ENCODE measurements at places on chromosomes 3 and 15. TPM values are rescaled to one million over a fixed set of nuclear protein-coding genes. Genes with fewer than 3 reads are reported as not detected.
A peak's percentile ranks its signal among the peaks of the same experiment; 100 is the strongest.

- no peak for DNase-seq
Observed at GRCh38 chr3:69095636-69096035, 10.9 kb downstream of the ARL6IP5 start.

GALK2 gene
- total RNA-seq, result 41.3 TPM

DNA sequence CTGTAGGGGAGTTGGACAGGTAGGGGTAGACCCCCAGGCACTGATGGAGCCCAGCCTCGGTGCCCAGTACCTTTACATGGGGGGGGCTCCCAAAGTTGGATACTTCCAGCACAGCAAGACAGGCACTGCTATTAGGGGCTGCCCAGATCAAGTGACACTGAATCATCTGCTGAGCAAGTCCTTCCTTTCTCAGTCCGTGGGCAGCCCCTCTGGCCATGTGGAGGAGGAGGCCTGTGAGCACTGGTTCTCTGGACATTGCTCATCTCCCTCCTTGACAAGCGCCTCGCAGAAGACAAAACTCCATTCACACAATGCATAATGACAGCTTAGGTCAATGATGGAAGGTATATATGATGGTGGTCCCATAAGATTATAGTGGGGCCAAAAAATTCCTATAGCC, 35.7 kb downstream of the EEFSEC start:
- no peak for DNase-seq

FYTTD1 gene
- 34.0 TPM for total RNA-seq

- DNase-seq, result no peak
Observed at GRCh38 chr3:148146241-148146640, 551.5 kb upstream of the AGTR1 start.

DNA sequence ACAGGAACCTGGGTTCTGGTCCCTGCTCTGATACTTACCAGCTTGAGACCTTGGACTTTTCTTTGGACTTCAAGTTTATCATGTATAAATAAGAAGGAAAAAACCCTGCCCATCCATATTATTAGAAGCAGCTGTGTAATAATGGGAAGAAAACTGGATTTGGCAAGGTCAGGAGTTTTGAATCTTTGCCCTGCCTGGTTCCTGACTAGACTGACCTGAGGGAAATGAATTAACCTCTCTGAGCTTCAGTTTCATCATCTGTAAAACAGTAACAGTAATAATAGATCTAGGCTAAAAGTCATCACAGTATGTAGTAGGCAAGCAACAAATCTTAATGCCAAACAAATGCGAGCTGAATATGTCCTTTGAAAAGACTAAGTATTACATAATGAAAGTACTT, 68.8 kb downstream of the FSIP1 start:
- DNase-seq, result no peak

- no peak for DNase-seq
Observed at GRCh38 chr15:85986741-85987140, 92.9 kb upstream of the AGBL1 start.

HEG1 gene
- total RNA-seq, result 19.6 TPM

DNA sequence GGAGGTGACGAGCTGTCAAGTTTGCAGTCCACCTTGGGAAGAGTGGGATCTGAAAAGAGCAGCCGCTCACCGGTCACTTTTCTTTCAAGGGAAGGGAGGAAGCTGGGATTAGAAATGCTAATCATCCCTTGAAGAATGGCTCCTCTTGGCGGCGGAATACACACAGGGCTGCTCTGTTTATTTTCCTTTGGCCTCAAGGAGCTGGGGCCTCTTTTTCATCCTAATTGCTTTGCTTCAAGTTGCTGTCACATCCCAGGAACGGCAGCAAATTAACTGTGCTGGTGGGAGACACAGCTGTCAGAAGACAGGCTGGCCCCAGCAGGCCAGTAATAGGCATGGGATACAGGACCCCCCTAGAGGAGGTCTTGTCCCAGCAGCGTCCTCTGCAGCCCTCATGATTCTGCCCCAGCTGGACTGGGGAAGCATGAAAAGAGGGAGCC, 6.7 kb downstream of the KBTBD13 start:
- DNase-seq, result peak; percentile 30

ZNF148 gene
- total RNA-seq, result 20.8 TPM

P2RY14 gene
- total RNA-seq, result not detected

GRCh38 chr15:47890397-47891150, 173.3 kb downstream of the SEMA6D start:
- no peak for DNase-seq

DNA sequence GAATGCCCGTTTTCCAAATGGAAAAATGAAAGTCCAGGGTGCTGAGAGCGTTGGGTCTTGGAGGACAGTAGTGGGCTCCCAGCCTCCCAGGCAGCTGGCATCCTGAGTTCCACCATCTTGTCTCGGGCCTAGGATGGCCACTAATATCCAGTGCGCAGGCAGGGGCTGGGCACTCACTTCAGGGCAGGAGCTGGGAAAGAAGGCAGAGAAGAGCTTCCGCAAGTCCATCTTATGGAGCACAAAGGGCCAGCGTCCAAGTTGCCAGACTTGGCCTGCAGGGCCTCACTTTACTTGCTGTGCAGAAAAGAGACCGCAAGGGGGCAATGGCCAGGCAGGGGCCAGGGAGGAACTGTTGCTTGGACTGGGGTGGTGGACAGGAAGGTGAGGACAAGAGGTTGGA, 46.1 kb downstream of the IQSEC1 start:
- DNase-seq, result no peak

DNA sequence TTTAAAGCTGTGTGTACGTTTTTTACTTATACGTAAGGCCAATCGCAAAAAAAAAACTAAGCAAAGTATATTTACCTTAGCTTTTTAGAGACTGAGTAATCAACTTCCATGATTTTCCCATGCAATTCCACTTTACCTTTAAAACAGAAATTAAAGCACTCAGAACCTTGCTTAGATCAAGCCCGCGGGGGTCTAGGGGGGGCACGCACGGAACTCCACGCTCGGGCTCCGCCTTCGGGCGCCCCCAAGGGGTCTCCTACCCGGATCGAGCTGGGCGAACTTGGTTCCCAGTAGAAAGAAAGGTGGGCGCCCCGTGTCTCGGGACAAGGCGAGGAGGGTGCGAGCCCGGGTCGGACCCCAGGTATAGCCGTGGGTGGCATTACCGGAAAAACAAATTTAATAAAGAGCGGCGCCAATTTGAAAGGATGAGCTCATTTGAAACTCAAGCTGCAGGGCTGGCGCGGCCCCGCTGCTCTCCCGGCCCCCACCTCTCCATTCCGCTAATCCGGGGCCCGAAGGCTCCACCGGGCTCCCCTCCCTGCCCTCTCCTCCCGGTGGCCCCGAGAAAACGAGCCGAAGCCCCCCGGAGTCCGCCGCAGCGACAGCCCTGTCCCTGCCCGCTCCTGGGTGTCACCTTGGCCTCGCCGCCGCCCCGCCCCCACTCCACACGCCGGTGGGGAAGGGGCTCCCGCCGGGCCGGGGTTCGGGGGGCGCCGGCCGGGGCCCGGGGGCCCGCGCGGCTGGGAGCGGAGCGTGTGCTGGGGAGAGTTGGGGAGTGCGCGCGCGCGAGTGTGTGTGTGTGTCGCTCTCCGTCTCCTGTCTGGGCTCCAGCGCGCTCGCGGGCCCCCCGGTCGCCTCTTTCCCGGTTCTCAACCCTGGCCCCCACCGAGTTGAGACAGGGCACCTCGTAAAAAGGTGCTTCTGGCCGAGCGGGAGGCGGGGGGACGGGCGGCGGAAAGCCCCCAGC, 1.5 kb downstream of the IGF2BP2 start:
- DNase-seq, result peak; percentile 62

- DNase-seq, result no peak
Observed at GRCh38 chr3:172257648-172258400, 190.4 kb downstream of the GHSR start.

- no peak for DNase-seq
Observed at GRCh38 chr3:12138044-12138443, 20.7 kb downstream of the TIMP4 start.

MFGE8 gene
- total RNA-seq, result 40.1 TPM

- no peak for DNase-seq
Observed at GRCh38 chr3:139355476-139355875, 11.7 kb downstream of the MRPS22 start.

GRCh38 chr3:165883863-165884478, 46.7 kb upstream of the BCHE start:
- DNase-seq, result no peak

DNA sequence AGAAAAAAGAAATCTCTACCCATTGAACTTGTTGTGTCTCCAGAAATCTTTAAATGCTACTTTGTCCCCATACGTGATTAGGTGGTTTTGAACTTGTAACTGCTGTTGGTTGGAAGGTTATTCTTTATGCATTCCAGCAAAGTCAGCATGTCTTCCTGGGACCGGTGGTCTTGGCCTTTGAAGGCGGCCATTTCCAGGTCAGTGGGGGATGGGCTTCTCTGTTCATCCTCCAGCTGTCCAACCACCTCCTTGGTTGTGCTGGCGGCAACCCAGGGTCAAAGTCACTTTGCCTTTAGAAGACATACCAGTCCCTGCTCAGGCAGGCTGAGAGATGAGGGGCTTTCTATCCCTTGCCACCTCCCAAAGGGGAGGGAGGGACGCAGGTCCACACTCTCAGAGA, 37.9 kb upstream of the ARL8B start:
- DNase-seq, result no peak

FES gene
- total RNA-seq, result 45.5 TPM

DNA sequence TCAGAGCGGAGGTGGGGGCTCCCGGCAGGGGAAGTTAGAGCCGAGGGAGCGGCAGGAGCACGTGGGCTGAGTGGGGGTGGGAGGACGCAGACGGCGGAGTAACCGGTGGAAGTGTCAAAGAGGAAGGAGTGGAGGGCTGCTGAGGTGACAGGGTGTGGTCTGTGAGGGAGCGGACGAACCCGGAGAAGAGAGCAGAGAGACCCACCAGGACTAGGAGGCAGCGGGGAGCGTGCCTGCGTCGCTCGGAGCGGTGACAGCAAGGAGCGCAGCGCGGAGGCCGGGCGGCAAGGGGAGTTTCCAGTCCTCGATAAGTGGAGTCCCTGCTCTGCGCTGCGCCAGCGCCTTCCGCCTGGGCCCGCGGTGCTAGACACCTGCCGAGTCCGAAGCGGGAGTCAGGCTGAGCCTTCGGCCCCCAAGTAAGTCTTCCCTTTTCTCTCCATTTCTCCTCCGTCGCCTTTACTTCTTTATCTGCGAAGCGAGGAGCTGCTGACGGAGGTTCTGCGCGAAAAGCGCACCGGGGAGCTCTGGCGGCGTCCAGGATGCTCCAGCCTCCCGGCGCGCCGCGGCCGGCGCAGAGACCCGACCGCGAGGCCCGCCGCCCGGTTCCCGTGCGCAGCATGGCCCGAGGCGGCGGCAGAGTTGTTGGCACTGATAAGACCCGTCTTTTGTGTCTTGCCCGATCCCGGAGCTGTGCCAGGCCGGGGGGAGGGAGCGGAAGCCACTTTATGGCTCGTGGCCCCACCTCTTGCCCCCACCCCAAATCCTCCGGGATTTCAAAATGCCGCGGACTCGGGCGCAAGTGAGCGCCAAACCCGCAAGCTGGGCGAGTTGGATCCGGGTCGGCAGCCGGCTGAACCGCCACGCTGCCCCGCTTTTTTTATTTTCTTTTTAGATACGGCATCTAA, 533.0 kb upstream of the SEMA6D start:
- peak; percentile 19 for DNase-seq

GRCh38 chr15:92449476-92449875, 55.8 kb downstream of the ST8SIA2 start:
- no peak for DNase-seq

GRCh38 chr3:72212396-72212795, 427.4 kb upstream of the PROK2 start:
- DNase-seq, result no peak

THPO gene
- not detected for total RNA-seq

AGBL1 gene
- total RNA-seq, result not detected

GSK3B gene
- total RNA-seq, result 24.6 TPM

PP2D1 gene
- total RNA-seq, result not detected
